ENCODE measurements at places on chromosomes 4 and X. TPM values are rescaled to one million over a fixed set of nuclear protein-coding genes. Genes with fewer than 3 reads are reported as not detected.

DNA sequence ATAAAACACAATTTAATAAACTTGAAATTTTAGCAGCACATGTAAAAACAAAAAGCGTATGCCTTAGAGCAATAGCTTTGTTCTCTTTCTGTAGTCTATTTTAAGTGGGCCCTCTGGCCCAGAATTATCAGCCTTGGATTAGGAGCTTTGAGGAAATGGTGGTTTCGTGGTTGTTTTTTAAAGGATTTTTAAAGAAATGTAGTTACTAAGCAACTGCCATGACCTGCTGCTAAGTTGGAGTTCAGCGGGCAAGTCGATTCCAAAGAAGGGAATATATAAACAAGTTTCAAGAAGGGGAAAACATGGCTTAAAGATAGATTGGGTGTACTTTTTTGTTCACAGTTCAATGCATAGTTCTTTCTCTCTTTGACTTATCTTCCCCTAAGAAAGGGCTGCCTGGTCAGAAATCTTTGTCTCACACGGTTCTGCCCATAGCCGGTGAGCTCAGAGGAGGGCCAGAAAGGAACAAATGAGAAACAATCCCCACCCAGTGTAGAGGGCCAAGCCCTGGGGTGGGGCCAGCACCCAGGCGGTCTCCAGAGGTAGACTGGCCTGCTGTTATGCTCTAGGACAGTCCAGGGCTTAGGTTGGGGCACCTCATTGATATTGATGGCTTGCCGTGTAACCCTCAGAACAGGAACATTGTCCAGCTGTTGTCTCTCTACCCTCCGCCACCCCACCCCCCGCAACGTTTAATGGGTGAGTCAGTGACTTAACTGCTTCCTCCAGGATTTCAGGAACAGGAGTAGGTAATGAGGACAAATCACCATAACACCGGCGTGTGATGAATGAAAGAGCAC lies 32.5 kb downstream of the DLG3 start:
- no peaks in the 10 kb centered on the region for H3K36me3 ChIP-seq
- no peak for DNase-seq
- peaks cover 46% of the 10 kb centered on the region for H3K4me1 ChIP-seq
- H3K27me3 ChIP-seq: no peaks in the 10 kb centered on the region
- H3K4me3 ChIP-seq: no peak overlapping the region
- peak overlapping the region; percentile 87 for H3K27ac ChIP-seq

The XG gene
- total RNA-seq: 0.63 TPM

- DNase-seq: no peak
- peak overlapping the region; percentile 44 for H3K27ac ChIP-seq
- peaks cover 3% of the 10 kb centered on the region for H3K36me3 ChIP-seq
- peaks cover 31% of the 10 kb centered on the region for H3K4me1 ChIP-seq
- no peaks in the 10 kb centered on the region for H3K27me3 ChIP-seq
Measured at GRCh38 chr4:8090312-8090711, 68.3 kb downstream of the ABLIM2 start.

GRCh38 chrX:65451663-65452062 lies 82.9 kb downstream of the LAS1L start:
- H3K4me1 ChIP-seq: no peaks in the 10 kb centered on the region
- H3K36me3 ChIP-seq: no peaks in the 10 kb centered on the region
- H3K27ac ChIP-seq: no peak overlapping the region
- no peaks in the 10 kb centered on the region for H3K27me3 ChIP-seq

DNA sequence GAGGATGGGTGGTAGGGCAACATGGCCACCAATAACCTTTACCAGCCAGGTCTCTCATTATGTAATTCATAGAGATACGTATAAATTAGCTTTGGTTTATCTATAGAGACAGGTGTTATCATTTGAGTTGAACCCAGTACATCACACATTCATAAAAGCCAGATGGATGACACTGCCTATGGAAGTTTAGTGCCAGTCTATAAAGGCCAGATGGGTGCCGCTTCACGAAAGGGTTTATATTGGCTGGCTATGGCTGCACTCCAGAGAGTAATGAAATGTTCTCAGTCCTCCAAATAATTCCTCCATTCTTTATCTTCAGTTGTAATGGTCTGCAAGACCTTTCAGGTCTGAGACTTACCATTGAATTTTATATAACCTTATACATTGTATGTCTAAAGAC lies 331.9 kb upstream of the NR3C2 start:
- no peaks in the 10 kb centered on the region for H3K36me3 ChIP-seq
- no peak for DNase-seq
- no peaks in the 10 kb centered on the region for H3K27me3 ChIP-seq
- H3K27ac ChIP-seq: no peak overlapping the region
- H3K4me3 ChIP-seq: no peak overlapping the region

The PPP4R3C gene
- total RNA-seq: not detected

Measured in left ventricle myocardium inferior (tissue), 1 donor.